ENCODE measurements at places on chromosomes 1 and 21. TPM values are rescaled to one million over a fixed set of nuclear protein-coding genes. Genes with fewer than 3 reads are reported as not detected.

Gene FMO5
- total RNA-seq = 0.53 TPM

Gene C1orf167
- total RNA-seq = not detected

Gene DNAH14
- 70.3 TPM for total RNA-seq

Gene GJA4
- total RNA-seq = not detected

Gene RFX5
- total RNA-seq = 108 TPM

Gene IL19
- total RNA-seq = not detected

Gene RYR2
- total RNA-seq = 8.0 TPM

Gene MORN1
- 34.2 TPM for total RNA-seq

Gene OLFML2B
- total RNA-seq = 0.16 TPM

Gene GPR52
- not detected for total RNA-seq

Gene TPTE
- 5.3 TPM for total RNA-seq

Gene NMNAT2
- 6.5 TPM for total RNA-seq

Gene ADAMTS5
- total RNA-seq = 0.15 TPM

Gene EFNA4
- 7.5 TPM for total RNA-seq

Gene RGS8
- total RNA-seq = 0.04 TPM

Gene ASTN1
- 1.7 TPM for total RNA-seq

Gene LRRIQ3
- 1.7 TPM for total RNA-seq

Gene GPR61
- not detected for total RNA-seq

All from A375 (cell line).